ENCODE measurements at places on chromosomes 6 and 20.

- DNase-seq: peak; percentile 24
Measured at GRCh38 chr6:137432054-137432611, 62.1 kb downstream of the OLIG3 start.

GRCh38 chr6:1949538-1949937 lies 295.9 kb downstream of the GMDS start:
- no peak for DNase-seq

DNA sequence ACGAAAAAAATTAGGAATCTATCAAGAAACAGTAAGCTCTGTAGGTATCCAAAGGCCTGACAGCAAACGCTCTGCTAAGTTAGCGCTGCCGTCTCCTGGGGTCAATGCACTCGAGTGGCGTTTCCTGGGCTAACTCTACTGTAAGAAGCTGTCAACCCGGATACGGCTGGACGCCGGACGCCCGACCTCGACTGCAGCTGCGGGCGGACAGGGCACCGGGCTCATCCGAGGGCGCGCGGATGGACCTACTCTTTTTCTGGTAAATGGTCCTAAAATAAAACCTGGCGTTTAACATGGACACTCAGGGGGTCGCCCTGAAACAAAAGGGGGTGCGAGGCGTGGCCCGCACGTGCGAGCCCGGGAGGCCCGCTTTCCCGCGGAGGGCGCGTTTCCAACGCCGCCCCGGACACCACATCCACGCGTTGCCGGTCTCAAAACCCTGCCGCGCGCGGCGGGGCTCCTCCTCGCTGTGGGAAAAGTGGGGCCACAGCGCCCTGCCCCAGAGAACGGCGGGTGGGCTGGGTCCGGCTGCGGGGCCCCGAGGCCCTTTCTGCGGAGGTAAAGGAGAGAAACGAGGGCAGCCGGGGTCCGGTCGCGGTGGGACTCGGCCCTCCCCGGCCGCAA lies 537 bp downstream of the TCP1 start:
- DNase-seq: peak; percentile 59

GRCh38 chr20:64254571-64255360 lies 782 bp upstream of the PCMTD2 start:
- DNase-seq: no peak

- no peak for DNase-seq
Measured at GRCh38 chr20:6014017-6014416, 39.8 kb downstream of the LRRN4 start.

DNA sequence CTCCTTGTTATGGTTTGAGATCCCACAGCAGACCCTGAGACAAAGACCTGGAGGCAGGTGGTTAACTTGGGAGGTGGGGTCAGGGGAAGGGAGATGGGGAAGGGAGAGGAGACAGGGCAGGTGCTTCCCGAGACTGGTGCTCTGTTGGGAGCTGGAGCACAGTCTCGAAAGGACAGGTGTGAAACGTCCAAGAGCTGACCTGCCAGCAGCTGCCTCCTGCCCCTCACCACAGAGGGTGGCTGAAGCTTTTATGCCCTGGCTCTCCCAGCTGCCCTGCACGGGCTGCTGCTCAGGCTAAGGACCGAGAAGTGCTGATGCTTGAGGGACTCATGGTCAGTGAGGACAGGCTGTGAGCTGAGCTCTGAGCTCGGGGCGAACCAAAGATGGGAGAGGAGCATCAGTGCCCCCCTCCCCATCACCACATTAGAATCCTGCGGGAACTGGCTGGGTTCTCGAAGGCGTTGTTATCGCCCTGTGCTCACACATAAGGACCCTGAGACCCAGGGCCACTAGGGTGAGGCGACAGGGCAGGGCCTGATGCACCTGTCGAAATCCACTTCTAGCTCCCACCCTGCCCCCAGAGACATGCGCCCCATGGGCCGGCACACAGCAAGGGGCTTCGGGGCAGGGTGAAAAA lies 25.3 kb upstream of the CD93 start:
- DNase-seq: peak; percentile 88

- DNase-seq: no peak
Measured at GRCh38 chr6:111950661-111951496, 77.6 kb upstream of the FYN start.

- DNase-seq: no peak
Measured at GRCh38 chr20:37238426-37238825, 23.2 kb downstream of the GHRH start.

DNA sequence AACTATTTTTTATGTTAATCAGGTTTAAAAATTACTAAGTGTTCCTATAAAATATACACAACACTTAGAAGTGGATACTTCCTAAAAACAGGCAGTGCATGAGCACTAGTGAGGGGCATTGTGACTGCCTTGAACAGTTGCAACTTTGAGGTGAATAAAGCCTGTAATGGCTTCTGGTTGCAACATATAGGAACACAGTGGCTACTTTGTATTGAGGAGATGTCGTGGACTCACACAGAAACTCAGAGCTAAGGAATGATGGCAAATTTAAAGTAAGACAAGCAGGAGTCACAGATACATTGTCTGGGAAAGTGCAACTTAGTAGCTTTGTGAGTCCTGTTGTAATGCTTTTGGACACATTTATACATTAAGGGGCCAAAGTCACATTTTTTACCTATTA lies 861 bp upstream of the HLA-A start:
- DNase-seq: no peak

GRCh38 chr6:54204921-54205591 lies 93.8 kb downstream of the MLIP start:
- DNase-seq: peak; percentile 58

- DNase-seq: peak; percentile 6
Measured at GRCh38 chr6:44269921-44270525, at the start of gene TMEM151B. TSS of gene TMEM151B (plus strand) at chr6:44270450. CDS start at chr6:44270743, 293 bp downstream.

- DNase-seq: no peak
Measured at GRCh38 chr20:47198996-47199552, 157.4 kb downstream of the ZMYND8 start.

DNA sequence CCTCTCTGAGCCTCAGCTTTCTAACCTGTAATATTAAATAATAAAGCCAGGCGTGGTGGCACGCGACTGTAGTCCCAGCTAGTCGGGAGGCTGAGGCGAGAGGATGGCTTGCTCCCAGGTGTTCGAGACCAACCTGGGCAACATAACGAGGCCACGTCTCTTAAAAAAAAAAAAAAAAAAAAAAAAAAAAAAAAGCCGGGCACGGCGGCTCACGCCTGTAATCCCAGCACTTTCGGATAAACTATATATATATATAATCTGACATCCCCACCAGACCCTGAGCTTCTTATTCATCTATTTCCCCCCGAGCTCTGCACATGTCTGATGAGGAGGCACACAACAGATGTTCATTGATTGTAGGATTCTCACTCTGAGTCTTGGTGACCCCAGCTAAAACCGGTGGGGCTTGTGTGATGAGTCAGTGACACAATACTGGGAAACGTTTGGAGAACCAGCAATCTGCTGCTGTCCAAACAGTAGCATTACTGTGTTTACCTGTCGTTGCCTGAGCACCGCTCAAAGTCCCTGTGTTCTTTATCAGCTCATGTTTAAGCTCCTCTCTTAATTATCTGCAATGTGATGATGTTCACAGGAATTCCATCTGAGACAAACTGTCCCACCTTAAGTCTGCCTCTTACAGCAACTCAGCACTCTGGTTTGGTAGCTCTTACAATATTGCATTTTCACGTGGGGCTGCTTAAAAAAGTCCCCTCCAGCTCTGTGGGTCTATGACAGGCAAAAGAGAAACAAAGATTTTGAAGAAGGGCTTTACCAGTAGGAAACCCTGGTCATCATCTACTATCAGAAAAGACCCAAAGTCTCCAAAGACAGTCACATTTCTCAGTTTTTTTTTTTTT lies 1.0 kb upstream of the SPATA2 start:
- DNase-seq: peak; percentile 26

GRCh38 chr6:11685481-11686093 lies 93.0 kb downstream of the ADTRP start:
- no peak for DNase-seq

DNA sequence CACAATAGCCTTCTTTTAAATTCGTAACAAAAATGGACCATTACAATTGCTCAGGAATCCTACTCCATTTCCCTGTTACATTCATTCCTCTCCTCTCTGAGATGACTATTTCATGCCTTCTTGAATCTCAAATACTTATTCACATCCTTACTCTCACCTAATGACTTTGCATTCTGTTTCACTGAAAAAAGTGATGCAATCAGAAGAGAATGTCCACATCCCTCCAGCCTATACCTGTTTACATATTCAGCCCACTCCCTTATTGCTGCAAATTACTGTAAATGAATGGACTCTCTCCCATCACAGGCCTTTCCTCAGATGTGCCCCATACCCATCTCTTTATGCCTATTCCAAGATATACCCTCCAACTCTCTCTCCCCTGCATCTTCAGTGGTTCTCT lies 8.6 kb downstream of the TAAR1 start:
- DNase-seq: no peak

GRCh38 chr6:32993363-32993973 lies 15.9 kb downstream of the HLA-DOA start:
- DNase-seq: no peak

DNA sequence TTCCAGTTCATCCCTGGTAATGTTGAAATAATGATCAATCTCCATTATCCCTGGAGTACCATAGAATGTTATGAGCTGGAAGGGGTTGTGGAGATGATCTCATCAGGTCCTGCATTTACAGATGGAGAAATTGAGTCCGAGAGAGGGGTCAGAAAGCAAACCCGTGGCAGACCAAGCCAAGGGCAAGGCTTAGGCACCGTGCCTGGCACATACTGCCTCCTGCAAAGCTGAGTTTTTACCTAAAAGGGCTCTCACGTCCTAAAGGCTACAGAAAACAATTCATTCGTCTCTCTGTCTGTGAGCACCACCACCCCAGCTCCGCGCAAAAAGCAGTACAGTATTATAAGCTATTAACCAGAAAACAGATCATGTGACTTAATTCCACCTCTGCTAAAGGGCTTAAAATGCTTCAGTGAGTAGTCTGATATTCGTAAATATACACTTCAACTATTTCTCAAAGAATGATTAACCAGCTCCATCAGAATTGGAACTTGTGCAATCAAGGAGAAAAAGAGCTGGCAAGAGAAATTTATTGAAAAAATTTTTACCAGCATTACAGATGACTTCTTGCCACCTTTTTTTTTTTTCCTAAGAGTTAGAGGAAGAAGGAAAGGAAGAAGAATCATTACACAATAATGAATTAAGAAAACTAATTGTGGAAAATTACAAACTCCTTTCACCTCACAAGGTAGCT lies 3.4 kb upstream of the PARD6B start:
- no peak for DNase-seq

DNA sequence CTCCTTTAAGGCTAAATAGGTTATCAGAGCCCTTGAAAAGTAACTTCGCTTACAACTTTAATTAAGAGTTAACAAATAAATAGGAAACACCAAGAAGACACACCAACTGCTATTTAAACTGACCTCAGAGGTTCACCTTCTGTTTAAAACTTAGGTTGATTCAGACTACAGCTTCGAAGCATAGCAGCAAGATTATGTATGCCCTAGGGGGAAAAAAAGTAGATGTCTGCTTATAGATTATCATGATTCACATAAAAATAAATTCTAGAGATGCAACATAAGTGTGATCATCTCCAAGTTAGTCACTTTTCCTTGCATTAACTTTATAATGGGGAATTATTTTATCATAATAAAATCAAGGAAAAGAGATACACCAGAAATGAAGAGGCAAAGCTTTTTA lies 8.9 kb downstream of the PNISR start:
- DNase-seq: no peak

- DNase-seq: peak; percentile 58
Measured at GRCh38 chr6:27161946-27162603, 85.4 kb upstream of the PRSS16 start.

- peak; percentile 63 for DNase-seq
Measured at GRCh38 chr6:157221049-157221816, 102.1 kb downstream of the TMEM242 start.

GRCh38 chr20:32368925-32369324 lies 10.8 kb downstream of the ASXL1 start:
- no peak for DNase-seq

DNA sequence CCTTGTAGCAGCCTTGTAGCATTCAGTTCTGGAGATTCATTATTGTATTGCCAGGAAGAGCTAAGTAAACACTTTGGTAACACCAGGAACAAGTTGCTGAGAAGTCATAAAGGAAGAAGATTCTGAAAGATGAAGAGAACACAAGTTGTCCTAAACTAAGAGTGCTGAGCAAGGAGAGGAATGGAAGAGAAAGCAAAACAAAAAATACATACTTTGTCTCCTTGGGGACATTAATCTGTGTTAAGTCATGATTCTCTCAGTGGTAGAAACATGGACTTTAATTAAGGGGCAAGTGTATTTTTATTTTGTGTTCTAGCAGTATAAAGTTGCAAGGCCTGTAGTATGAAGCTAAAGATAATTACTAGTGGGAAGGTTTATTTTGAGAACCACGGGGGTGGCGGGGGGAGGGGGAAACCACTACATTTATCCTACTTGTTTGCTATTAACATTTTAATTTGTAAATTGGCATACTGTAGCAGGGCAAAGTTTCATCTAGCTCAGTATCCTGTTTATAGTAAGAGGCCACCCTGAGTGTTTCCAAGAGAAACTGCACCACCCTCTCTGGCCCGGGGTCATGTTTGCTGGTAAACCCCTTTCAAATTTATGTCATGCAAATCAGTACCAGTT lies 463.0 kb downstream of the CDKAL1 start:
- no peak for DNase-seq

- DNase-seq: no peak
Measured at GRCh38 chr6:44487586-44487985, 100.1 kb downstream of the CDC5L start.

GRCh38 chr6:106630366-106630765 lies 988 bp downstream of the QRSL1 start:
- peak; percentile 4 for DNase-seq

DNA sequence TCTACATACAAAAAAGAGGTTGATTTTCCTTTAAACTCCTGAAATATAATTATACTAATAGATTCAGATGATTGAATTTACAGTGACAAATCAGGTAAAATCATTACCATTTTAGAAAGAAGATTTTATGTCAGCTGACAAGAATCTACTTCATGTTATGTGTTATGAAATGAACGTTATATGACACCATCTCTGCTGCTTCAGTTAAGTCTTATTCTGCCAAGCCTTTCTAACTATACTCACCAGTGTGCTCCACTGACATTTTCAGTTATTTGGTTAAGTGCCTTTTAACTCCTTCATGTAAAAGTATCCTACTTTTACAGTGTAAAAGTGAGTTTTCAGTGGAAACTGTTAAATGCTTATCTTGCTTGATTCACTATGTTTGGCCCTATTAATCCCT lies 80.4 kb downstream of the RWDD2A start:
- DNase-seq: no peak
